Hepatic stellate cell (primary cell): ENCODE measurements at places on chromosomes 5 and 9.

DNA sequence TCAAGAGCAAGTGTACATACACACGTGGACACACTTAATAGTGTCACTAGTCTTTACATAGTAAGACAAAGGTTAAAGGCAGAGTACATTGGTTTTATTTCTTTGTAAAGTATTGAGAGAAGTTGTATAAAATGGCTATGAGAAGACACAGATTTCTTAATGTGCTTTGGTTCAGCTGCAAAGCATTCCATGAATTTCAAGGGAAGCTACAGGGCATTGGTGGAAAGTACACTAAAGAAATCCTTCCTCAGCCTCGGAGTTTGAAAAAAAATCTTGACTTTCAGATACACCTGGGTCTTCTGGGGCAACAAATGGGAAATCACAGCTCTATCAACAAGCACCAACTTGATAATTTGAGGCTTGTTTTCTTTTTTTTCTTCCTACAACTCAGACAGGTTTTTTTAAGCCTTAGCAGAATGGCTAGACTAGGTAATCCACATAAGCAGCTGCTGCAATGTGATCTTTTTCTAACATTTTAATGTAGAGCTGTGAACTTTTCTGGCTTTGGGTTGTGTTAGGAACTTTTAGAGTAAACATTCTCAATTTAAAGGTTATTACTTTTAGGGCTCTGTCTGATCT lies 140.4 kb upstream of the FST start:
- no peak for DNase-seq

- no peak for DNase-seq
Measured at GRCh38 chr5:136076881-136077445, 48.2 kb downstream of the TGFBI start.

DNA sequence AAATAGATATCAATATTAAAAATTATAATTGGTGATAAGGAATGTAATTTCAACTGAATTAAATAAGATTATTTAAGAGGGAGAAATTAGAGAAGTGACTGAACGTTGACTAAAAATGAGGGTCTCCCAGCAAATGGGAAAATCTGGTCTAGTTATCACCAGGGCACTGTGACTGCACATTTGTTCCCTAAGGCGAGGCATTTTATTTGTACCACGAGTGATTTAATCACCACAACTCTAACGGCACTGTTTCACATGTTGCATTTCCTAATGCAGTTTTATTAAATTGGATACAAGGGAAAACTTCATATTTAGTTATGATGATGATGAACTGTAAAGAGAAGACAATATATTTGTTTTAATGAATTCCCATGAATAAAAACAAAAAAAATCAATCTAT lies 26.4 kb upstream of the FAM240B start:
- DNase-seq = no peak

- no peak for DNase-seq
Measured at GRCh38 chr5:68891718-68892117, 202.1 kb upstream of the SLC30A5 start.

GRCh38 chr5:122429545-122430318 lies 117.7 kb downstream of the SNCAIP start:
- no peak for DNase-seq

DNA sequence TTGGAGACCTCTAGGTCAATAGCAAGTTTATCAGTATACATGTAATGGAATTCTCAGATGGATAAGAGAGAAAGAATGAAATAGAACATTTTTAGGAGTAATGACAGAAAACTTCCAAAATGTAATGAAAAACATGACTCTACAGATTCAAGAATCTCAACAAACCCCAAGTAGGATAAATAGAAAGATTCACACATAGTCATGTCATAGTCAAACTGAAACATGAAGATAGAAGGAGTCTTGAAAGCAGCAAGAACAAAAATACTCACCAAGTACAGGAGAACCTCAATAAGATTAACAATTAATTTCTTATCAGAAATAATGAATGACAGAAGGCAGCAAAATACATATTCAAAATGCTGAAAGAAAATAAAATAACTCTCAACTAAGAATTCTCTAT lies 164.5 kb downstream of the SPATA31D1 start:
- DNase-seq = no peak

- no peak for DNase-seq
Measured at GRCh38 chr9:81669041-81669651, 20.2 kb downstream of the TLE1 start.

DNA sequence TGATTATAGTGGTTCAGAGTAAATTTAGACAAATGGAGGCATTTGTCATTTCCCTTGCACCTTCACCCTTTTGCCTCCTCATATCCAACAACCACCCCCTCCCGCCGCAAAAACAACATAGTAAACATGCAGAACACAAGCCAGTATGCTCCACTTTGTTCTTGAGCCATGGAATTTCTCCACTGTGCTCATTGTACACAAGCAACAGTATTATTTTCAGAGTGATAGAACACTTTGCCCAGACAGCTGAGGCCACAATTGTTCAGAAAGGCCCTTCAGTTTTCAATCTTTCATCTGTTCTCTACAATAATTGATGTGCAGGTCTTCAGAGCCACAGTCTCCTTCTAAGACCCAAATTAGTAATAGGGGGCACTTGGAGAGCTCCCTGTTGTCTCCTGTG lies 272.8 kb upstream of the SLC30A5 start:
- DNase-seq = no peak

DNA sequence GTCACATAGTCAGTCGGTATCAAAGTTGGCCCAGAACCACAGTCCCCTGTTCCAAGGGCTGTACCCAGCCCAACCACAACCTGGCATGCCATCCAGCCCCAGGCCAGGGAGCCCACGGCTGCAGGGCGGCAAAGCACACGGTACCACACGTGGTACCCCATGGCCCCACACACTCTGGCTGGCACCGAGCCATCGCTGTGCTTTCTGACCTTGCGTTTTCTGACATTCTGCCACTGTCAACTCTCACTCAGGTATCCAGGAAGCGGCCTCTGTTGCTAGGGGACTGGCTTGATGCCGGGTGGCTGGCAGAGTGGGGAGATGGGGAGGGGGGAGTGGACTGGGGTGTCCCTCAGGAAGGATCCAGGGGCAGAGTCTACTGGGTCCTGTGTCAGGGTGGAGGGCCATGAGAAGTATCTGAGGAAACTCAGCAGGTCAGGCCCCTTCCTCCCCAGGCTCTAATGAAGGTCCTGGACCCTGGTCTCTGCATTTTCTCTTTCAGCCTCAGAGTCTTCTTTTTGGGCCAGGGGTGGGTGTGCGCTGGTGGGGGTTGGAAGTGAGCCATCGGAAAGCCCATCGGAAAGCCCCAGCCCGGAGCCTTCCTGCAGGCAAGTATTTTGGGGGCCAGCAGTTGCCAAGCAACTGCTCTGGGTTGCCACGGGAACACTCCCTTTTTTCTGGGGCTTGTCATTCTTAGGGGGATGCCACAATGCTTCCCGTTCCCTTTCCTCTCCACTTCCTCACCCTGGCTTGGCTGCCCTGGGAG lies 21.0 kb upstream of the RALGDS start:
- no peak for DNase-seq

GRCh38 chr9:15295761-15296405 lies 11.1 kb downstream of the TTC39B start:
- DNase-seq = peak; percentile 71

GRCh38 chr5:168585119-168585856 lies 6.1 kb upstream of the PANK3 start:
- no peak for DNase-seq

DNA sequence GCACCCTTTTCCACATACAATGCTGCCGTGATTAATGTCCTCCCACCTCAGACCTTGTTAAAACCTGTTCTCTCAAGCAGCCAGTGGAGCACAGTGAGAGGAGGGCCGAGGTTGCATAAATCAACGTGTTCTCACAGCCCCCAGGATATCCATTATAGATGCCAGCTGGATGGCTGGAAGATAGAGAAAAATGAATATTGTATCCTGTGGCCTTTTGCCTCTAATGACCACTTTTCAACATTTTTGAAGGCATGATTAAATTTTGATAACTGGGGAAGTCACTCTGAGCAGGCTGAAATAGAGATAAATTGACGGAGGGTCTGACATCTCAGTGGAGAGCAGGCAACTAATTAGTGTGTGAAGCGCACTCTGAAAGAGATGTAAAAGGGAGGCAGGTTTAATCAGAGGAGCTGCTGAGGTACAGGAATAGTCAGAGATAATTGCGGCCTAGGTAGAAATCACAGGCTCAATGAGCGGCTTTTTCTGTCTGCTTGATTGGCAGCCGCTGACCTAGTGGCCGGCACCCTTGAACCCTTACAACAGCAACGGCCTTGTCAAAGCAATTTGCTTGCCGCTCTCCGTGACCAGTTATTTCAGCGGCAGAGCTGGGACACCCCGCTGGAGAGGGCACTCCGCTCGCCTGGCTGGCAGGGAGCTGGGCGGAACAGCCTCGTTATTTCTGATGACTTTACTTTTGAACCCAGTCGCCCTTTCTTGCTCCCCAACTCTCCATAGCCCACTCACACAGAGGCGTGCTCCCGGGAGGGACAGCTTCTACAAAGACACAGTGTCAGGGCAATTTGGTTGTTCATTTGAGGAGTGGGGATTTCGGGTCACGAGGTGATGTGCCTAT lies 560.7 kb downstream of the PSAT1 start:
- DNase-seq = no peak

DNA sequence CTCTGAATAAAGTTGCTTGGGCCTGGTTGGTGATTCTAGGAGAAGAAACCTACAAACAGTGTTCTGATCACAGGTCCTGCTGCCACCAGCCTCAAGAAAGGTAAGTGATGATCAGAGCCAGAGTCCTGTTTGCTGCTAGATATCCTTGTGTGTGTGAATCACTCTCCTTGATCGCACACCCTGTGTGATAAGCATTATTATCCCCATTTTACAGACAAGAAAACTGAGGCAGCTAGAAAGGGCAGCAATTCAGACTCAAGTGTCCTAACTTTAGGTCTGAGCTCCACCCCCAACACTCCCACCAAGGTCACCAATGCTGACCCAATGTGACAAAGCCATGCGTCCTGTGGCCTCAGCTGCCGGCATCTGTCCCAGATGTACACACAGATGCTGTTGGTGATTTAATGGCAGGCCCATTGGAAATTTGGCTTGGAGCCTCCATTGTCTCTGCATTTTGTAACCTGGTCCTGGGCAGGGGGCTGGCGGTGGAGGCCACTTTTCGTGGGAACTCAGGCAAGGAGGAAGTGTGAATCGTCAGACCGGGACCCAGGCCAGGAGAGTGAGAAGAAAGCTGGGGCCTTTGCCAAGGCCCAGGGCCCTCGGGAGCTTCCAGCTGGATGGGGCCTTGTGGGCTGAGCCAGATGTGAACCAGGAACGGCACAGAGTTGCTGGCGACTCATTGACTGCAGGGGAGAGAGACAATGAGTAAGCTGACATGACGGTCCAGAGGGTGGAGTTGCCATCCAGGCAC lies 29.8 kb upstream of the GGTA1 start:
- DNase-seq = peak; percentile 77

DNA sequence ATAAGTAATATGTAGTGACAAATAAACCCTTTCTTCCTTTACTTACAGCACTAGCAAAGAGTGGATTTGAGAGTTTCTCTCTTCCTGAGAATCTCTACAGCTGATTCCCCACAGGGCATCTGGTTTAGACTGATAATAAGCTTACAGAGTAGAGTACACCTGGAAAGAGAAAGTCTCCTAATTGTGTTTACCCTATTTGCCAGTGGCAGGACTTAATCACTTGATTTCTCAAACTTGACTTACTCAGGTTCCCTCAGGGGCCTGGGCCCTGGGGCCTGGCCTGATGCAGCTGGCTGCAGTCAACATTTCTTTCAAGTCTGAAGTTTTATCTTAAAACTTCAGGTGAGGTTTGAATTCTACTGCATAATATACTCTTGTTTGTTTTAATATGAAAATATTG lies 38.0 kb upstream of the UBTD2 start:
- no peak for DNase-seq

DNA sequence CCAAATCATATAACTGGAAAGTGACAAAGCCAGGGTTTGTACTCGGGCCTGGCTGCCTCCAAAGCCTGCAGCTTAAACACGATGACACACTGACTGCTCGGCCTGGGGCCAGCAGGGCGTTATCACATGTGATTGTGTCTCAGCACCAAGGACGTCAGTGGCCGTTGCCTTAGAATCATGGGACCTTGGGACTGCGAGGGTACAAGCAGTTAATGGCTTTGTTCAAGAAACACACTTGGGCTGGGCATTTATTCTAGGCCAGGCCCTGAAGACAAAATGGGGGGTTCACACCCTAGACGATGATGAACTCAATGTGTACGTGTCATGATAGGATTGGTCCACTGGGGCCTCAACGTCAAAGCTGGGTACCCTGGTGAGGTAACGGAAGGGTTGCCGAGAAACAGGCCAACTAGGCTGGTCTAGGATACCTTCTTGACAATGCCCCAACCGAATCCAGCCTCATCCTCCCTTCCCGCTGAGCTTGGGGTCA lies 13.0 kb downstream of the SH3PXD2B start:
- no peak for DNase-seq

DNA sequence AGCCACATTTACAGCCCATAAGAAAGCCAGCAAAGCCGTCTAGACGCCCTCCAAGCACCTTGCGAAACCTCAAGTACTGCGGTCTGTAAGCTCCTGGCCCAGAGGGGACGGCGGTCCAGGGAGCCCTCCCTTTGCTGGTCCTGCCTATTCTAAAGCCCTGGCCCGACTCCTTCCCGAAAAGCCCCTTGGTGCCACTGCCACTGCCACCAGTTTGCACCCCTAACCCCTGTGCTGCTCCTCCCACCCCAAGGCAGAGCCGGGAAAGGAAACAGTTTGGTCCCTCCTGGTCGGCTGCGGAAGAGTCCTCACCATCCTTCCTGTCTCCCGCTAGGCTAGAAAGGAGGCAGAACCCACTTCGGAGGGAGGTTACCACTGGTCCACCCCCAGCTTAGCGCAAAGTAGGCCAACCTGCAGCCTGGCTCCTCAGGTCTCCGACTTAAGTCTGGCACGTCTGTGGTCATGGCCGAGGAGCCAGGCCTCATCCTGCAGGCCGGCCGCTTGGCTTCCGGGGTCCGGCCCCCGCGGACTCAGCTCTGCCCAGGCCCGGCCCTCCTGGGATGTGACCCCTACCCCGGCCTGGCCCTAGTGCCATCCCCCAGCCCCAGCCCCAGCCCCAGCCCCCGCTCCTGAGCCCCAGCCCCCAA lies 916 bp downstream of the TOR1A start:
- peak; percentile 38 for DNase-seq

GRCh38 chr5:2112173-2113025 lies 229.7 kb upstream of the IRX4 start:
- no peak for DNase-seq
